ENCODE measurements at places on chromosomes 7 and 10. TPM values are rescaled to one million over a fixed set of nuclear protein-coding genes. Genes with fewer than 3 reads are reported as not detected.
A peak's percentile ranks its signal among the peaks of the same experiment; 100 is the strongest.

DNA sequence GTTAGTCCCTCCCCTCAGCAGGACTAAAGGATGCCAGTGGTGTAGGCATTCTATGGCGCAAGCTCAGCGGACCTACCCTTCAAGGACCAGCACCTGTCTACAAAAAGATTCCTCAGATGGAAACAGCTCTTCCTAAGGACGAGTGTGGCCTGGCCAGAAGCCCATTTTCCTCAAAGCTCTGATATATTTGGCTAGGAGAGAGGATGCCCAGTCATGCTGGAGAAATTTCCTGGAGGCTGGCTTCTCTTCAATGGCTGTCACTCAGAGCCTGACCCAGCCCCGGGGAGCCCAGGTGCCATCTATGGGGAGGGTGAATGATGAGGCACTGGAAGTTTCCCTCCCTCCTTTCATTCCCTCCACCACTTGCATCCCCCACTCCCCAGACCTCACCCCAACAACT, 111.5 kb downstream of the PLXNA4 start:
- no peak overlapping the region for H3K4me3 ChIP-seq
- peaks cover 1% of the 10 kb centered on the region for H3K36me3 ChIP-seq
- H3K27ac ChIP-seq = peak overlapping the region; percentile 9
- no peaks in the 10 kb centered on the region for H3K27me3 ChIP-seq
- peaks cover 33% of the 10 kb centered on the region for H3K4me1 ChIP-seq
- DNase-seq = no peak

The WNT8B gene
- total RNA-seq = not detected

- peak overlapping the region; percentile 78 for H3K27ac ChIP-seq
- H3K4me1 ChIP-seq = peaks cover 58% of the 10 kb centered on the region
- no peak for DNase-seq
Observed at GRCh38 chr7:4715410-4715776, 33.3 kb downstream of the FOXK1 start.

The C7orf57 gene
- not detected for total RNA-seq

GRCh38 chr10:111100198-111100597, 23.4 kb downstream of the ADRA2A start:
- H3K4me1 ChIP-seq = no peaks in the 10 kb centered on the region
- H3K27me3 ChIP-seq = peaks cover 28% of the 10 kb centered on the region

The CYP26A1 gene
- total RNA-seq = 0.49 TPM

GRCh38 chr10:80699602-80700039, 161.9 kb downstream of the SH2D4B start:
- no peaks in the 10 kb centered on the region for H3K4me1 ChIP-seq
- no peaks in the 10 kb centered on the region for H3K36me3 ChIP-seq
- DNase-seq = no peak
- no peak overlapping the region for H3K4me3 ChIP-seq
- H3K27me3 ChIP-seq = peaks cover 27% of the 10 kb centered on the region
- no peak overlapping the region for H3K27ac ChIP-seq

GRCh38 chr7:89966067-89966664, 188.1 kb upstream of the STEAP1 start:
- H3K4me3 ChIP-seq = no peak overlapping the region
- no peak for DNase-seq
- H3K27me3 ChIP-seq = peaks cover 2% of the 10 kb centered on the region

The EPDR1 gene
- total RNA-seq = 20.1 TPM

GRCh38 chr7:93913197-93913596, 6.8 kb downstream of the GNGT1 start:
- H3K36me3 ChIP-seq = peaks cover 1% of the 10 kb centered on the region
- H3K27me3 ChIP-seq = no peaks in the 10 kb centered on the region
- H3K4me3 ChIP-seq = no peak overlapping the region
- no peak overlapping the region for H3K27ac ChIP-seq

The MOGAT3 gene
- not detected for total RNA-seq

- H3K4me1 ChIP-seq = no peaks in the 10 kb centered on the region
- DNase-seq = no peak
- no peak overlapping the region for H3K27ac ChIP-seq
Observed at GRCh38 chr7:26460351-26461085, 168.9 kb downstream of the SNX10 start.

DNA sequence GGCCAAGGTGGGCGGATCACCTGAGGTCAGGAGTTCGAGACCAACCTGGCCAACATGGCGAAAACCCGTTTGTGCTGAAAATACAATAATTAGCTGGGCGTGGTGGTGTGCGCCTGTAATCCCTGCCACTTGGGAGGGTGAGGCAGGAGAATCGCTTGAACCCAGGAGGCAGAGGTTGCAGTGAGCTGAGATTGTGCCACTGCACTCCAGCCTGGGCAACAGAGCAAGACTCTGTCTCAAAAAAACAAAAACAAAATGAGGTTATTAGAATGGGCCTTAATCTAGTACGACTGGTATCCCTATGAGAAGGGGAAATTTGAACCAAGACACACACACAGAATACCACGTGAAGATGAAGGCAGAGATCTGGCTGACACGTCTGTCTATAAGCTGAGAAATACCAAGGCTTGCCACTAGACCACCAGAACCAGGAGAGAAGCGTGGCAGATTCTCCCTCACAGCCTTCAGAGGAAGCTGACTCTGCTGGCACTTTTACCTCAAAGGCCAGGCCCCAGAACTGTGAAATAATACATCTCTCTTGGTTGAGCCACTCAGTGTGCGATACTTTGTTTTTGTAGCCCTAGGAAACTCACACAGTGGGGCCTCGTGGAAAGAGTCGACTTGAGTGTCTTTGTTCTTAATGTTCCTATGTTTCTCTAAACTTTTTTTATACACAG, 59.6 kb downstream of the TMEM209 start:
- H3K36me3 ChIP-seq = no peaks in the 10 kb centered on the region
- no peak overlapping the region for H3K4me3 ChIP-seq
- H3K4me1 ChIP-seq = peaks cover 37% of the 10 kb centered on the region
- DNase-seq = no peak
- H3K27me3 ChIP-seq = no peaks in the 10 kb centered on the region

The RBM20 gene
- 1.4 TPM for total RNA-seq

The CLDN4 gene
- total RNA-seq = 0.80 TPM

DNA sequence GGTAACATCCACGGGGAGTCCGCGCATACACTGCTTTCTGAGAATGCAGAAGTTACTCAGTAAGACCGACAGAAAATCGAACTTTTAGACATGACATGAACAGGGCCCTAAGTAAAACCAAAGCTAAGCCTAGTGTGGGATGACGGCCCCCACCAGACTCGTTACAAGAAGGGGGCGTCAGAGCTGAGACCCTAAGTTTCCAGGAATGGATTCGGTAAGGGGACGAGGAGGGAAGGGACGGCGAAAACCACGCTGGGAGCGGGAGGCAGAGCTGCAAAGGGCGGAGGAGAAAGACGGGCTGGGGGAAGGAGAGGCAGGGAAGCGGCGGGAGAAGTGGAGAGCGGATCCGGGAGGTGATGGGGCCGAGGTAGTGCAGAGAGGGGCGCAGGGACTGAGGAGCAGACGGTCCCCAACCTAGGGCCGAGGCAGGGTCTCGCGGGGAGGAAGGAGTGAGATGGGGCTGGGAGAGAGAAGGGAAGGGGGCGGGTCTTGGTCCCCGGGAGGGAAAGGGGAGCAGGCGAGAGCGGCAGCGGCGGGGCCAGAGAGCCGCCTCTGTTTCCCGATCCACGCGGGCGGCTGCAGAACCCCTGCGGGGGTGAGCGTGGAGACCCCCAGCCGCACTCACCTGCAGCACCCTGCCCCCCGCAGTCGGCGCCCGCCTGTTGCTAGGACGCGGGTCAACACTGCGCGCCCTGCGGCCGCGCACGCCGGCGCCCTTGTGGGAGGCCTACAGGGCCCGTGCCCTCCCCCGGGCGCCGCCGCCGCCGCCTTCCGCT, 513 bp downstream of the ODAD2 start:
- H3K4me3 ChIP-seq = peak overlapping the region; percentile 97
- no peak for DNase-seq
- peaks cover 20% of the 10 kb centered on the region for H3K4me1 ChIP-seq

DNA sequence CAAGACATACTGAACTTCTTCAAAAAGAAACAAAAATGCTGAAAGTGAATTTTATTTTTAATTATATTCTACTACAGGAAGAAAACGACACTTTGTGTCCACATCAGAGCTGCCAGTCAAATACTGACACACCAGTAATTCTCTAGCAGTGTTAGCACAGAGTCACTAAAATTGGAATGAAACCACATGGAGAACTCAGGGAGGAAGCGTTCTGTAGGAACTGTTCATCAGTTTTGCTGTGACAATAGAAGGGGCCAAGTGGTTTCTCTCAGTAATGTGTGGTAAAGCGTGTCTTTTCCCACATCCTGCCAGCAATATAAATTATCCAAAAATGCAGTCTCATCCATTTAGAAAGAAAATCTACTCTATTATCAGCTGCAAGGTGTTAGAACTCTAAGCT, 683.3 kb downstream of the GRM8 start:
- H3K4me1 ChIP-seq = peaks cover 5% of the 10 kb centered on the region
- no peak for DNase-seq
- no peaks in the 10 kb centered on the region for H3K27me3 ChIP-seq
- H3K36me3 ChIP-seq = no peaks in the 10 kb centered on the region

GRCh38 chr7:83936056-83936708, 258.4 kb downstream of the SEMA3A start:
- DNase-seq = no peak
- H3K4me1 ChIP-seq = peaks cover 2% of the 10 kb centered on the region
- no peaks in the 10 kb centered on the region for H3K36me3 ChIP-seq
- no peak overlapping the region for H3K4me3 ChIP-seq

The URGCP gene
- 25.4 TPM for total RNA-seq

The IPMK gene
- total RNA-seq = 3.0 TPM

The LBX1 gene
- not detected for total RNA-seq

The SP8 gene
- not detected for total RNA-seq

DNA sequence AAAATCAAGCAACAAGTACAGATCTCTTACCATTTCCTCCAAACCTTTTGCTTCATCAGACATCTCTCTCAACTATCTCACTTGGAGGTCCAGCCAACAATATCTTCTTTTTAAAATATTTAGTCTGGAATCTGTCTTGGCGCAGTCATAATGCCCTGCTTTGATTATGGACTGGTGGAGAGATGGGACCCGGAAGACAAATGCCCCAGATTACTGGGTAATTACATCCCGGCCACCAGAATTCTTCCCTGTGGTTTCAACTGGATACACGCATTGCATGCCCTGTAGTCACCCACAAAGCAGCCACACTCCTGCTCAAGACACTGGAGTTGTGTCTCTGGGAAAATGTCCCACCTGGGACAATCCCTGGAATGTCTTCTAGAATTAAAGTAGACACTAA, 65.5 kb downstream of the BPGM start:
- no peak overlapping the region for H3K4me3 ChIP-seq
- DNase-seq = no peak
- H3K4me1 ChIP-seq = peaks cover 70% of the 10 kb centered on the region
- no peaks in the 10 kb centered on the region for H3K36me3 ChIP-seq

DNA sequence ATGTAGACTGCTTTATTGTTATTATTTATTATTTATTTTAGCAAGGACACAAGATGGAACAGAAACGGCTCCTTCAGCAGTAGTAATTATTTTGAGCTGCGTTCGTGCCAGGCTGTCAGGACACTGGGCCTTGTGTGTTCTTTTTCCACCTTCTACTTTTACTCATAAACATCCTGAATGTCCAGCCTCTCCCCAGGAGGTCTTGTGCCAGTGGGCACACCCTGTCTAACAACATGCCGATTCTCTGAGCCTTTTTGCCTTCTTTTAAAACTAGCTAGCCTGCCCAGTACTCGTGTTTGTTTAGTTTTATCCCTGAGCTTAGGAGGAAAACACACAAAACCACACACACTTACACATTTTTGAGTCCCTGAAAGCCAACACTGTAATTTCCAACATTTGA, 1.2 kb downstream of the SCIN start:
- H3K27me3 ChIP-seq = peaks cover 16% of the 10 kb centered on the region
- H3K4me1 ChIP-seq = peaks cover 18% of the 10 kb centered on the region
- H3K36me3 ChIP-seq = no peaks in the 10 kb centered on the region
- no peak overlapping the region for H3K4me3 ChIP-seq

DNA sequence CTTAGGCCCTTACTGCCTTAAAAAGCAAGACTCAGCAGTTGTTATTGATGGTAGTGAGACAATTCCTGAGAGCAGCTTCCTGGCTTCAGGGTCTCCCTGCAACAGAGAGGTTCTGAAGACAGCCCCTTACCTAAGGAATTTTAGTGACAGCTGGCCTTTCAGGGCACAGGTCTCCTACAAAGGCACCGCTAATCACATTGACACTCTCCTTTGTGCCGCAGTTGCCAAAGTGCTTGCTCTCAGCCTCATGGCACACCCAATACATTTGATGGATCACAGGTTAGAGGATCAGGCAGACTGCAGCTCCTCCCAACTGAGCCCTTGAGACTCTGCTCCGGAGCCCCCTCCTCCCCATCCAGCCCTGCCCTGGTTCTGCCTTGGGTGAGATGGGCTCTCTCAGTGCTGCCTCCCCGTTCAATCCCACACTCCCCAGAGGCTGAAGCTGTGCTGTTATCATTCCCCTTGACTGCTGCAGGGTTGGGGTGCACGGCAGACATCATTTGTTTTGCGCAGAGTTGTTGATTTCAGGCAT, 198.2 kb downstream of the EMX2 start:
- no peak overlapping the region for H3K27ac ChIP-seq
- no peaks in the 10 kb centered on the region for H3K36me3 ChIP-seq
- no peak for DNase-seq
- H3K4me1 ChIP-seq = no peaks in the 10 kb centered on the region

GRCh38 chr10:104527013-104527412, 114.1 kb upstream of the SORCS3 start:
- H3K27ac ChIP-seq = no peak overlapping the region
- peaks cover 2% of the 10 kb centered on the region for H3K27me3 ChIP-seq
- H3K4me3 ChIP-seq = no peak overlapping the region
- no peak for DNase-seq
- no peaks in the 10 kb centered on the region for H3K36me3 ChIP-seq

DNA sequence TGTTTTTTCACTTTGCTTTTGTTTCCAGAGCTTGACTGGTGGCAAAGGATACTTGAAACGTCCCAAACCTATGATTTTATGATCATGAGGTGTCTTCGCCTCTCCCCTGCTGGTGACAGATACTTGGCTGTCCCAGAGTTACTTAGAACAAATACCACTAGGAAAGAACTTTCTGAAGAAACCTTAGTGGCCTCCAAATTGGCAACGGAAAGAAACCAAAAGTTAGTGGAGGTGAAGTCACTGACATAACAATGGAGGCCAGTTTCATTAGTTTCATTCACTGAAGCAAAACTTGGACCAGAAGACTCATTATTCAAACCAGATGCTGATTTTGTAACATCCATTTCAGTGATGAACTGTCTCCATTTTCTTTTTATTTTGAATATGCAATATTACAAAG, 68.6 kb downstream of the JAZF1 start:
- H3K27me3 ChIP-seq = no peaks in the 10 kb centered on the region
- no peak for DNase-seq
- H3K36me3 ChIP-seq = no peaks in the 10 kb centered on the region
- no peak overlapping the region for H3K4me3 ChIP-seq
- H3K4me1 ChIP-seq = peaks cover 20% of the 10 kb centered on the region

The CPN1 gene
- not detected for total RNA-seq

GRCh38 chr10:101453318-101453717, 99.4 kb downstream of the BTRC start:
- no peaks in the 10 kb centered on the region for H3K36me3 ChIP-seq
- H3K27ac ChIP-seq = no peak overlapping the region
- H3K27me3 ChIP-seq = no peaks in the 10 kb centered on the region

- peaks cover 3% of the 10 kb centered on the region for H3K36me3 ChIP-seq
- H3K4me3 ChIP-seq = no peak overlapping the region
- DNase-seq = no peak
- H3K27me3 ChIP-seq = peaks cover 31% of the 10 kb centered on the region
Observed at GRCh38 chr7:25206765-25207164, 21.5 kb downstream of the NPVF start.

GRCh38 chr10:98039690-98040381, 9.4 kb upstream of the CRTAC1 start:
- H3K36me3 ChIP-seq = no peaks in the 10 kb centered on the region
- H3K27ac ChIP-seq = no peak overlapping the region
- no peak overlapping the region for H3K4me3 ChIP-seq
- no peak for DNase-seq
- H3K4me1 ChIP-seq = no peaks in the 10 kb centered on the region

Data from chondrocyte (in vitro differentiated cells).